ENCODE measurements at places on chromosomes 3 and 15.

- DNase-seq: peak; percentile 35
Observed at GRCh38 chr15:36603987-36604386, 24.6 kb downstream of the CDIN1 start.

DNA sequence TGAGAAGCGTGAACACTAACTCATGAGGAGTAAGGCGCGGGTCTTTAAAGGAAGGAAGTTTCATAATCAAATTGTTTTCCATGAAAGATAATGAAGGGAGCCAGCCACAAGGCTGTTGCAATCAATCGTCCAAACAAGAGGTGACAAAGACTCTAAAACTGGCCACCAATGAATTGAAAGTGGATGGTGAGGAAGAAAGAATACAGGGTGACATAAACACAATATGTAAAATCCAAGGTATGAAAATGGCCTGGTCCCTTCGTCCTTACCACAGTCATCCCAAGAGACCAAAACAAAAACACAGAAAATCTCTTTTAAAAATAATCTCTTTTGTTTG lies 12.0 kb downstream of the CD86 start:
- no peak for DNase-seq

DNA sequence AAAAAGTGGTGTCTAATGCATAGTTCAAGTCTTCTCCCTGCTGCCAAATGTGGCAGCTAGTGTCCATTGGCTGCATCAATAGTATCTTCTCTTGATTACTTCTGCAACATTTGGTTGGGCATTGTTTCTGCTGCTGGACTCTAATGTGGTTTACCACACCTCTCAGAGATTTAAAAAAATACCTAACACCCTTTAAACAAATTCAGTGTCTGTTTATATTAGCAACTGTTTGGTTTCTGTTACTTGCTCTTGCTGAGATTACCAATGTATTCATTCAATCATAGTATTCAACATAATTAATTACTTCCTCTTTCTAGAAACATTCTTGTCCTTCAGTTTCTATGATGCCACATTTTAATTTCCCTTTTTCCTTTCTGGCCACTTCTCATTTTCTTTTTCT lies 20.3 kb upstream of the NECTIN3 start:
- DNase-seq: no peak

- no peak for DNase-seq
Observed at GRCh38 chr3:14512281-14512941, 27.7 kb downstream of the GRIP2 start.

DNA sequence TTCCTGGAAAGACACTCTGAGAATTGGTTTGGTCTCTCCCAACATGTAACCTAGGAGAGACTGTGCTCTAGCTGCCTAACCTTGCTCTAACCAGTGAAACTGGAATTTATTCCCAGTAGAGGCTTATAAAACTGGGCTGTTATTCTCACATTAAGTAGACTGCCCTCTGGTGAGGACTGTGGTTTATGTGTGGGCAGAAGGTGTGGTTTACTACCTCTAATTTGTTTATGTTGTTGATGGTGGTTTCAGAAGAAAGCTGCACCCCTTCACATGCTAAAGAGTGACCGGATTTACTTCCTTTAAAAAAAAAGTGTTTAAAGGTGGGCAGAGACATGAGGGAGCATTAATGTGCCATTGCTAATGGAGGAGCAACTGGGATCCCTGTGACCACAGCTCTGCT lies 273.2 kb downstream of the MECOM start:
- DNase-seq: no peak

GRCh38 chr3:160448845-160449635 lies 546 bp downstream of the TRIM59 start:
- DNase-seq: no peak

GRCh38 chr15:66287461-66288057 lies 5.8 kb upstream of the DIS3L start:
- peak; percentile 35 for DNase-seq

- DNase-seq: no peak
Observed at GRCh38 chr15:68602459-68603215, 23.8 kb downstream of the CORO2B start.

GRCh38 chr15:39580485-39581241 lies at the start of gene THBS1:
TSS of gene THBS1 (plus strand) at chr15:39581079. CDS start at chr15:39581858, 779 bp downstream.
- peak; percentile 7 for DNase-seq

- DNase-seq: peak; percentile 50
Observed at GRCh38 chr3:159260049-159260662, 458.3 kb downstream of the MFSD1 start.

GRCh38 chr3:173737167-173737808 lies 339.7 kb downstream of the NLGN1 start:
- no peak for DNase-seq

- DNase-seq: no peak
Observed at GRCh38 chr3:112675943-112676535, 35.1 kb upstream of the CCDC80 start.

GRCh38 chr3:122088531-122088930 lies 33.4 kb downstream of the CD86 start:
- no peak for DNase-seq

- DNase-seq: no peak
Observed at GRCh38 chr3:161915418-161915750, 418.8 kb downstream of the OTOL1 start.

- no peak for DNase-seq
Observed at GRCh38 chr3:127789051-127789450, 33.3 kb downstream of the MGLL start.

DNA sequence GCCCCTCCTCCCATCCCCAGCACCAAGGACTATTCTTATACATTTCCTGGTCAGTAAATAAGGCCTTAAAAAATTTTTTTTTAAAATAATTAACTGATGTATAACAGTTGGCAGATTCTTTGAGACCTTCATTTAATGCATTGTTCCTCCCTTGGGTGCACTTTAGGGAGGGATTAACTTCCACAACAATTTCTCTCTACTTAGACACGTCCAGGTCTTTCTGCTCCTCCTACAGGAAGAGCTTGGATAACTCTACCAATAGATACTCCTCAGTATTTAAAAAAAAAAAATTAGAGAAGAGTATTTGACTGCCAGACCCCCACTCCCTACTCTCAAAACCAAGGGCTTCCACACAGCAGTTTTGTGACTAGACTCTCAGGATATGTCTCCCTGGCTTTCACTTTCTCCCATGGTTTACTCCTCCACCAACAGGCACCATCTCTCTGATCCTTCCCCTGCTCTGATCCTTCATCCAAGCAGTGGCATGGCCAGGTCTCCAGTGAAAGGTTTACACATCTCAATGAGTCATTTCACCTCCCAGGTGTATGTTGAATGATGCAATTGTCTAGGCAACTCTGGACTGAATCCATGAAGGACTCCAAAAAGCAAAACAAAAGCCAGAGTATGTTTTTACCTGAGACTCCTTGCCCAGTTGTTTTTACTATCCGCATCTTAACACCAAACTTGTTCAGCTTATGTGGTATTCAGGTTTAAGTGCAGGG lies 7.4 kb downstream of the ZIC4 start:
- no peak for DNase-seq

DNA sequence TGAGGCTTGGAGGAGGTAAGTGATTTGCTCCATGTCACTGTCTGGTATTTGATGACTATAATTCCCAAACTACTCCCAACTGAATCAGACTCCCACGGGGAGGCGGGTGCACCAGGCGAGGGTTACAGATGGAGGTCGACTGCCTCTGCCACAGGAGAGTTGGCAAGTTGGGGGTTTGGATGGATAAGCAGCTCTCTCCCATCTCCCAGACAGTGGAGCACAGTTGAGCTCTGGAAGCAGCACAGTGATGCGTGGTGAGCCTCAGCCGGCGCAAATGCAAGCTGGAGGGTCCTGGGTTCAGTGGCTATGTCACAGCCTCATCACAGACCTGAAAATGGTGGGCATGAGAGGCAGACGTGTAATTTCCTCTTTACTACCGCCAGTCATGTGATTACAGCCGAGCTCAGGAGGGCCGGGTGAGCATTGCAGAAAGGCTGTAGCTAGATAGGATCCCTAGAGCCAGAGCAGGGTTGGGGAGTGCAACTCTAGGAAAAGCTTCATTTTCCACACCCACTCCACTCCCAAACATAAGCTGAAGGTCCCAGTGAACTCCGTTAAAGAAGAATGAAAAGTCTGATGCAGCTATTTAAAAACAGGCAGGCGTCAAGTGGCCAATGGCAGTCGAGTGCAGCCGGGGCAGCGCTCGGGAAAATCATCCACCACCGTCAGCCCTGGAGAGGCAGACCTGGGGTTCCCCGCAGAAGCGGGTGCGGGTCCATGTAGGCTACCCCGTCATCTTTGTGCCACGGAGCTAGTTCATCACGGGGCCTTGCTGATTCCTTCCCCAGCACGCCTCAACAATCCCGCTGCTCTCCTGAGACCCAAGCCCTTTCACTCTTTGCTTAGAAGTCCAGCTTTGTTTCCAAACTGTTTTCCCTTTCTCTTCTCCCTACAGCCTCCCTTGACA lies 33.3 kb upstream of the VPS8 start:
- no peak for DNase-seq

- no peak for DNase-seq
Observed at GRCh38 chr15:70037292-70037640, 60.5 kb downstream of the TLE3 start.

DNA sequence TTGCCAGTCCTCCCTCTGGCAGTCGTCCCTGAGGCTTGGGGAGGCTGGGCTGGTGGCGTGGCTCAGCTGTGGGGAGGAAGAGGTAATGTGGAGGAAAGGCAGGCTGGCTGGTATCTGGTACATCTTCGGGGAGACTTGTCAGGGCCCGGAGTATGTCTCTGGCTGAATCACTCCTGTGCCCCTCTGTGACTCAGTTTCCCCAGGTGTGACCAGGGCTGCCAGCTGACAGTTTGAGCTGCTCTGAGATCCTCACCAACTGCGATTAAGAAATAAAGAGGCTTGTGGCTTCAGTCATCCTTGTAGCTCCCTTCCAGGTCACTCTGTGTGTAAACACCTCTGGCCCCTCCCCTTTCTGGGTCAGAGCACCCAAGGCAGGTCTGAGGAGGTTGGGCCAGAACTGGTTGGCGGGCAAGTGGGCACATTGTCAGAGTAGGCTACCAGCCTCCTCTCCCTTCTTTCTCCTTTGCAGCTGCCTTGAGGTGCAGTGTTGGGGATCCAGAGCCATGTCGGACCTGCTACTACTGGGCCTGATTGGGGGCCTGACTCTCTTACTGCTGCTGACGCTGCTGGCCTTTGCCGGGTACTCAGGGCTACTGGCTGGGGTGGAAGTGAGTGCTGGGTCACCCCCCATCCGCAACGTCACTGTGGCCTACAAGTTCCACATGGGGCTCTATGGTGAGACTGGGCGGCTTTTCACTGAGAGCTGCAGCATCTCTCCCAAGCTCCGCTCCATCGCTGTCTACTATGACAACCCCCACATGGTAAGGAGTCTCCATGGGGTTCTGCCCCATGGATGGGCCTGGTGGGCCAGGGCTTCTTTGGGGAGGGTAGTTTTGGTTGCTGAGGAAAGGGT lies 3.0 kb downstream of the TEX264 start:
- no peak for DNase-seq

GRCh38 chr3:183688874-183689273 lies 8.7 kb upstream of the YEATS2 start:
- DNase-seq: no peak

DNA sequence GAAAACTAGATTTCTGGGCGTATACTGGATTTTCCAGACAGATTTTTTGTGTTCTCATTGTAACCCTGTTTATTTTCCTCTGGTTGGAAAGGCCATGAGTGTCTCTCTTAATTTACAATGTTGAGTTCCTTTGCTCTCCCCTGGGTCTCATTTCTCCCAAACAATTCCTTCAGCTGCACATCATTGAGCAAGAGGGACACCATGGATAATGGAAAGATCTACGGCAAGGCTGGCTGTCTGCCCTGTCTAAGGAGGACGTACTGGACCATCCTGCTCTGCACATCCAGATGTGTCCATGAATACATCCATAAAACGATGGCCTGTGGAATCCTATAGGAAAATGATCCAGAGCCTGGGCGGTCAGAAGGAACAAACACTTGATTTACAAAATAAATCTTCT lies 258.1 kb upstream of the MCTP2 start:
- no peak for DNase-seq

GRCh38 chr15:77907824-77908751 lies 169.4 kb downstream of the TBC1D2B start:
- peak; percentile 70 for DNase-seq

- no peak for DNase-seq
Observed at GRCh38 chr15:66211670-66212562, 41.6 kb downstream of the MEGF11 start.

GRCh38 chr3:23999012-23999641 lies 54.0 kb downstream of the NR1D2 start:
- DNase-seq: peak; percentile 27

- peak; percentile 98 for DNase-seq
Observed at GRCh38 chr3:141255846-141256261, 24.2 kb downstream of the PXYLP1 start.

GRCh38 chr3:155326244-155326643 lies 32.8 kb upstream of the STRIT1 start:
- no peak for DNase-seq

GRCh38 chr15:88634449-88634848 lies 4.4 kb upstream of the ISG20 start:
- no peak for DNase-seq

- DNase-seq: no peak
Observed at GRCh38 chr15:62277816-62278394, 112.8 kb upstream of the C2CD4B start.

DNA sequence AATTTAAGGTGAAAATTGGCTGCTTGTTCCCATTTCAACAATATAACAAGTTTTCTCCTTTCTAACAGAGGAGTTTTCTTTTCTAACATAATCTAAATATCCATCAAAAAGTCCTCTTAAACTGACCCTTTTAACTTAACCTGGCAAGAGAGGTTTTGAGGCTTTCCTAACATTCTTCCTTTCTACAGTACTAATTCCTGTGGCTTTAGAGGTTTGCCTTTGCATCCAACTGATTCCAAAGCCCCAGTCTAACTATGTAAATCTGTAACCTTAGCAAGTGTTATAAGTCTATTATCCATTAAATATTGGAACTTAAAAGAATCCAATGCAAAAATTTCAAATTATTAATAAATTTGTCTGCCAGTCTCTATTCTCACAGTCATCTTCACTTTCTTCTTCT lies 134.1 kb downstream of the ISL2 start:
- no peak for DNase-seq

- DNase-seq: no peak
Observed at GRCh38 chr3:16511681-16512434, 1.6 kb downstream of the RFTN1 start.

GRCh38 chr15:38538328-38539007 lies 26.1 kb downstream of the RASGRP1 start:
- no peak for DNase-seq

- DNase-seq: no peak
Observed at GRCh38 chr15:53918180-53919079, 59.8 kb upstream of the UNC13C start.

DNA sequence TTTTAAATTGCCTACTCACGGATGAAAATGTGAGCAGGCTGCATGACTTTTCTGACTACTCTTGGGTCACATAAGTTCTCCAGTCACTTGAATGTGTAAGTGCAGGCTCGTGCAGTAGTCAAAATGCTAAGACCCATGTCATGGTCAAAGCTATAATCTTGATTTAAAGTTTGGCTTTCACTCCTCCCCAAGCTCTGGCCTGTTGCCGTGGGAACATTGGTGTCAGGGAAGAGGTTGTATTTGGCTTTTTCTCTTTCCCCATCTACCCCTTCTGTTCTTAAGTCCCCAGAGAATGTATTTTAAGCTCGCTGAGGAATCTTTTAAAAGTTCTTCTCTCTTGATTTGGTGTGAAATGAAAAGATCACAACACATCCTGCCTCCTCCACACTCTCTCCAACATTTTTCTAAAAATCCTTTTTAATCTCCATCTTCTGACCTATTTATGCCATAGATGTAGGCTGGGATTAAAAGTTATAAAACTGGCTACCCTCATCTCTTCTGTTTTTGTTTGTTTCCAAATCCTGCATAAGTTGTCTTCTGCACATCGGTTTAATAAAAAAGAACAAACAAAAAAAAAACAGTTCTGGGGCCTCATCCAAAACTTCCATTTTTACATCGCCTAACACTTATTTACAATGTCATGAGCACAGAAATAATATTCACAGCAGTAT lies 61.4 kb upstream of the ADAMTSL3 start:
- no peak for DNase-seq
